ENCODE measurements at places on chromosomes 4 and X.

GRCh38 chrX:41734530-41734929, 10.5 kb downstream of the GPR82 start:
- no peak for DNase-seq

GRCh38 chrX:81241753-81242152, 39.9 kb downstream of the SH3BGRL start:
- no peak for DNase-seq

DNA sequence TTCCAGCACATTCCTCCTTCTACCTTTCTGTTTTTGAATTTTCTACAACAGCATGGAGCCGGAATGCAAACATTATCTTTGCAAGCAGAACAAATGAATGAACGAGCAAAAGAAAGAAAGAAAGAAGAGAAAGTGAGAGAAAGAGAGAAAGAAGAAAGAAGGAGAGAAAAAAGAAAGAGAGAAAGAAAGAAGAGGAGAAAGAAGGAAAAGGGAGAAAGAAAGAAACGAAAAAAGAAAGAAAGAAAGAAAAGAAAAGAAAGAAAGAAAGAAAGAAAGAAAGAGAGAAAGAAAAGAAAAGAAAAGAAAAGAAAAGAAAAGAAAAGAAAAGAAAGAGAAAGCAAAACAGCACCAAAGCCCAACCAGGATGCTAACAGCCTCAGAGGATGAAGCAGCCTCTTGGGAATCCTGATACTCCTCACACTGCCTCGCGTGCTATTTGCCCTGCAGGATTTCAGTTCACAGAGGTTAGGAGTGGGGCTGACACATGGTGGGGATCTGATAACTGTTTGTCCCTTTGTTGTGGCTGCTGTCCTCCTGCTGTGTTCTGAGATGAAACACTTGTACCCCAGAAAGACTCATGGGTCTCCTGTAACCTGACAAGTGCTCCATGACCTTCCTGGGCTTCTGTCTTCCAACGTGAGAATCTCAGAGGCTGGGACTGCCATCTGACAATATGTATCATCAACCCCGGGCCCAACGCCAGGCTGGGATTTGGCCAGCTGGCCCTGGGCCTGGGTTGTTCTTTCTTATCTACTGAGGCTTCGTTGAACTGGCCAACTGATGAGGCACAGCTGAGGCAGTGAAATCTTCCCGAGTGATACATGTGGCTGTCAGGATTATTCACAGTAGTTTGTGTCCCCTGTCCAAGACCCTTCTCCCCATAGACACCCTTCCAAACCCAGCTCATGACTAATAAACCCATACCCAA, 61.0 kb downstream of the SEPSECS start:
- DNase-seq = no peak

GRCh38 chr4:133484287-133484686, 335.2 kb downstream of the PCDH10 start:
- no peak for DNase-seq

DNA sequence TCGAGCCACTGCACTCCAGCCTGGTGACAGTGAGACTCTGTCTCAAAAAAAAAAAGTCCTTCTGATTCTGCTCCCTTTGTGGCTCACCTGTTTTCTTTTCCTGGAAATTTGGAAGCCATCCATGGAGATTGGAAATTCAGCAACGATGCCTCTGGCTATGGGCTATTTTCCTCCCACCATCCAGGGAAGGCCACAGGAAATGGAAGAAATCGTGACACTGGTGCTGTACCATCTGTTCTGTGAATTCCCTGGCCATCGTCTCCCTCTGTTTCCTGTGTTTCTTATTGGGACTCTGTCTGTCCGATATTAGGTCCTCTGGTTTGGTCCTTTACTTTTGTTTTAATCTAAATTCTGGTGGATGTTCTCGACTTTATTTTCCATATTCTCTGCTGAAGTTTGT, 29.4 kb upstream of the ADRA2C start:
- DNase-seq = no peak

DNA sequence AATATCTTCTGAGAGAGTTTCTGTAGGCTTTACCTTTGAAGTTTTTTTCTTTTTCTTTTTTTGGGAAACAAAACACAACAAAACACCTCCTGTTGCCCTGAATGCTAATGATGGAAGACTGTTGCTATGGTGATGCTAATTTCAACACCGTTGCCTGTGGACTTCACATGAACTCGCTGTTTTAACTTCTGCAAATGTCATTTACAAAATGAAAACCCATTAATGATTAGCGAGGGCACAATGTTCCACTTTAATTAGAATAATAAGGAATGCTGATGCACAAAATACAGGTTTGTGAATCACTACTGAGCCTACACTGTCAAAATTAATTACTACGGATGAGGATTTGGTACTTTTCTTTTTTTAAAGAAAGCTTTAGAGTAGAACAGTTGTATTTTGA, 227.1 kb upstream of the FTHL17 start:
- no peak for DNase-seq

GRCh38 chr4:184794470-184794869, 31.3 kb downstream of the ACSL1 start:
- no peak for DNase-seq

DNA sequence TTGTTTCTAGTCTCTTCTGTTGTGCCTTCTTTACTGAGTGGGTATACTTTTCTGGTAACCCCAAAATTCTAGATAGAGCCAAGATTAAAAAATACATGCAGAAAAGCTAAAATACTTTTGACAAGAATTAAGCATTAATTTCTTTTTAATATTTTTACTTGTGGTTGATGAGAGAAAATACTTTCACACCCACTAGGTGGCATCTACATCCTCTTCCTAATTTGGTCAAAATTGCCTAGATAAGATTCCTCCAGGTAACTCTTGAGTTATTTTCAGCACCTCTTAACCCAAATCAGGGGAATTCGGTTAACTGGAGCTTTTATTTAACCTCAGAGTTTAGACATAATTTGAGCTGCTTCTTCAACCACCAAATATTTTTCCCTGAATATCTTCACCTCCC, 28.4 kb upstream of the COX7B2 start:
- DNase-seq = no peak

DNA sequence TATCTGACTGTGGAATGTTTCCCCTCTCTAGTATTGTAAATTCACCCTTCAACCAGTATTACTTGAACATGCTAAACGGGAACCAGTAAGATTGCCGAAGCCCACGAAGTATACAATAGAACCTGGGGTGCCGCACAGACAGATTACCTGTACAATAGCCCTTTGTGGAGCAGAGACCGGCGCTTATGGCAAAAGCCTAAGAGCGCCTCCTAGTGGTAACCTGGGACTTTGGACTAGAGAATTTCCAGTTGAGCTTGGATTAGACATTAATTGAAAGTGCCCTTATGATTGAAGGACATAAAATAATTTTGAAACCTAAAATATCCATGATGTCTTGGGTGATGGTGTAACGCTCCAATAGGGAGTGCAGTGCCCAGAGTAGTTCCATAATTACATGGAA, 14.1 kb downstream of the ZNF157 start:
- peak; percentile 46 for DNase-seq

DNA sequence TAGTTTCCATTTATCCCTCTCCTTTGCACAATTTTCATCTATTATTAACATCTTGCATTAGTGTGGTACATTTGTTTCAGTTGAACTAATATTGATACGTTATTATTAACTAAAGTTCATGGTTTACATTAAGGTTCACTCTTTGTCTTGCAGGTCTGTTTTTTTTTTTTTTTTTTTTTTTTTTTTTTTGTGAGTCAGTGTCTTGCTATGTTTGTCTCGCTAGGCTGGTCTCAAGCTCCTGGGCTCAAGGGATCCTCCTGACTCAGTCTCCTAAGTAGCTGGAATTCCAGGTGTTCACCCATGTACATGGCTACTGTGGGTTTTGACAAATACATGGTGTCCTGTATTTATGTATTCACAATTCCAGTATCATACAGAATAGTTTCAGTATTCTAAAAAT, 6.8 kb downstream of the TBC1D19 start:
- DNase-seq = no peak

DNA sequence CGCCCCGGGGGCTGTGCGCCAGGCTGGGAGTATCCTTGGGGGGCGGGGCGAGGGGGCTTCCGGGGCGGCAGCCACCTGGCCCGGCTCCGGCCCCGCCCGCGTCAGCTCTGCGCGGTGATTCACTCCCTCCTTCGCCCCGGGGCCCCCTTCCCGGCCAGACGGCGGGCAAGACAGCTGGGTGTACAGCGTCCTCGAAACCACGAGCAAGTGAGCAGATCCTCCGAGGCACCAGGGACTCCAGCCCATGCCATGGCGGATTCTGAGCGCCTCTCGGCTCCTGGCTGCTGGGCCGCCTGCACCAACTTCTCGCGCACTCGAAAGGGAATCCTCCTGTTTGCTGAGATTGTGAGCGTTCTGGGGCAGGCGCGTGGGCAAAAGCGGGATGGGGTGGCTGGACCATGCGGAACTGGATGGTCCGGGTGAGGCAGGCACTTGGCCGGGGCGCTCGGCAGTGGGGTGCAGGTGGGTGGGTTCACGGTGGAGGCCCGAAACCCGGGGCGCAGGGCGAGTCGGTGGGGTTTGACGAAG, at the start of gene PLP2:
PLP2 (plus strand) TSS at position 147 of the 528 bp plus-strand sequence; CDS start at position 250, 103 bp downstream.
- DNase-seq = no peak

DNA sequence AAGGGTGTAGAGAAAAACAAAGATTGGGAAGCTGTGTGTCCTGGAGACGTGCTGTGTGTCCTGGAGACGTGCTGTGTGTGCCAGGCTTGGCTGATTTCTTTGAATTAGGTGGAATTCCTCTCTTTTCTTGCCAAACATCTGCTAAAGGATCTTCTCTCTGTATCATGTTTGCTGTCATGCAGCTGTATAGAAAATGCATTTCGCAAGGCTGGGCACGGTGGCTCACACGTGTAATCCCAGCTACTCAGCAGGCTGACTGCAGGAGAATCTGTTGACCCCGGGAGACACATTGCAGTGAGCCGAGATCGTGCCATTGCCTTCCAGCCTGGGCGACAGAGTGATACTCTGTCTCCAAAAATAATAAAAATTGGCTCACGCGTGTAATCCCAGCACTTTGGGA, 187.0 kb downstream of the CRLF2 start:
- no peak for DNase-seq

GRCh38 chr4:47373709-47374108, 89.8 kb downstream of the COMMD8 start:
- DNase-seq = no peak

DNA sequence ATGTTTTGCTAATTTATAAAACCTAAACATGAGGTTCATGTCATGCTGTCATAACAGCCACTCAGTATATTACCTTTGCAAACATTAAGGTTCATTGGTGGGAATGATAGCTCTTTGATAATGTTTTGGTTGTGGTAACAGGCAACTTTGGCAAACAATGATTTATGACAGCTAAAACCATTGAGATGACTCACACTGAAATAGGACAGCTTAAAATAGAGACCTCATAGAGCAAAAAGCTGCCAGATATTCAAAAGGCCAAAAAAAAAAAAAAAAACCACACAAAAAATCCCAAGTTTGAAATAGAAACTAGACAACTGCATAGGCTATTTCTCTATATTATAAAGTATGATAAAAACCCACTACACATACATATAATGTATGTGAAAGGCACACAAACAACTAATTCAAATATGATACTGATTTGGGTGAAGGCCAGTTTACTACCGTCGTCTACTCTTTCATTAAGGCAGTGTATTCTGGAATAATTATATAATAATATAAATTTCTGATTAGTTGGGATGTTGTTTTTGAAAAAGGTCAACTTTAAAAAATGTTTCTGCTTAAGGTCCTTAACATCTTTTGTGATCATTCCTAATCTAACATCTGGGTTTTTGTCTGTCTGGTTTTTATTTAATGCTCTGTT, 646.0 kb upstream of the PITX2 start:
- no peak for DNase-seq

GRCh38 chr4:81213671-81214070, 1.4 kb downstream of the PRKG2 start:
- no peak for DNase-seq

DNA sequence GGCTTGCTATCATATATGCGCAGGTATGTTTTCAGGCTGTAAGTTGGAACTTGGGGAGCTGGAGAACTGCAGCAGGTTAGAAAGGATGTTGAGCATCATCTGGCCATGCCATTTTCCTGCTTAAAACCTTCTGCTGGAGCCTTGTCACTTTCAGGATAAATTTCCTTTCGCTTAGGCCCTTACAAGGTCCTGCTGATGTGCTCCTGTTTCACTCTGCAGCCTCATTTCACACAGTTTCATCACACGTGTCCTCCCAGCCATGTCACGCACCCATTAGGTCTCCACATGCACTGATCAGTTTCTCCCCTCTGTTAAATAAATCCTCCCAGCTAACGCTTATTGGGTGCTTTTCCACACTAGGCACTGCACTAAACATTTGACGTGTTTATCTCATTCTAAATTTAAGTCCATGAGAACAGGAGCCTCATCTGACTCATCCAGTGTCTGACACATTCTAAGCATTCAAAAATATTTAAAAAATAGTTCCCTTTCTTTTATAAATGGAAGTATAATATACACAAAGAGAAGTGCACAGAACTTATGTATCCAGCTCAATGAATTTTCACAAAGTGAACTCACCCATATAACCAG, 14.5 kb downstream of the SOD3 start:
- DNase-seq = no peak

DNA sequence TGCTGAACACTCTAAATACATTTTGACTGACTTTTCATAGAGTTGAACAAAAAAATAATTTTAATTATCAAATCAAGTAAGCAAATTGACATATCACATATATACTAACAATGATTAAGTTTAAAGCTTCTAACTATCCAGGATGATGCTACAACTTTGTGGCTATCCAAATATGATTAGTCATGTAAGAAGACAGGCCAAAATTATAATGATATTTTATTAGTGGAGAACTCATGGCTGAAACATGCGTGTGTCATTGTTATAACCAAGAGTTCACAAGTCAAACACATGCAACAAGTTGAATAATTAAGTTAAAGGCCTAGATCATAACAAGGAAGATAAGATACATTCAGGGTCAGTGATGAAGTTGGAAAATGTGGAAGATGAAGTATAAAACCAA, 346.8 kb downstream of the FSTL5 start:
- DNase-seq = no peak

DNA sequence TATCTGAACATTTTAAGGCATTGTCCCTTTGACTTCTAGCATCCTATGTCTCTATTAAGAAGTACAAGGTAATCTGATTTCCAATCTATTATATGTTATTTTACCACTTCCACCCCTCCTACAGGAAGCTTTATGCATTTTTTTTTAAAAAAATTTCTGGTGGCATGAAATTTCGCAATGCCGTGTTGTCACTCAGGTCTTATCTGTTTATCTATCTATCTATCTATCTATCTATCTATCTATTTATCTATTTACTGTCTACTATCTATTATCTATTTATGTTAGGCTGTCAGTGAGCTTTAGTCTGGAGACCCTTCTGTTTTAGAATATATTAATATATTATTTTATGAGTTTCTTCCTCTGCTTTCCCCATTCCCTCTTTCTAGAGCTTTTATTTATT, 125.3 kb upstream of the FAM9C start:
- DNase-seq = no peak

DNA sequence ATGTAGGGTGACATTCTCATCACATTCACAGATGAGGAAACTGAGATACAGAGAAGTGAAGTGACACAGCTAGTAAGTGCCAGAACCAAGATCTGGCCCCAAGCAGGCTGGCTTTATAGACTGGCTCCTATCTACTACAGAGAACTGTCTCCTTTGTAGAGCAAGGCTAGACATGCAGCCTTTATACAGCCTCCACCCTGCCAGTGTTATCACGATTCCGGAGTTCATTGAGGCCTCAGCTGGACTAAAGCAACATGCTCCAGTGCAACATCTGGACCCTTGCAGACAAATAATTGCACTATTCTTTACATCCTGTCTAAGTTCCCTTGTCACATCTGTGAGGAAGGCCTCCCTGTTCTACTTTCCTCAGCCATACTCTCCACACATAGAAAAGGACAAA, 58.0 kb upstream of the XIAP start:
- DNase-seq = no peak

GRCh38 chrX:71618303-71618721, at the start of gene CXCR3:
Gene CXCR3 (minus strand): TSS chrX:71618511. CDS start chrX:71618449, 62 bp downstream.
- peak; percentile 45 for DNase-seq

- DNase-seq = no peak
Measured at GRCh38 chr4:156889616-156890594, 81.7 kb downstream of the PDGFC start.
